ENCODE measurements at places on chromosomes 7 and 10.
A peak's percentile ranks its signal among the peaks of the same experiment; 100 is the strongest.

GRCh38 chr7:4726566-4726965 lies 44.5 kb downstream of the FOXK1 start:
- no peak for DNase-seq

DNA sequence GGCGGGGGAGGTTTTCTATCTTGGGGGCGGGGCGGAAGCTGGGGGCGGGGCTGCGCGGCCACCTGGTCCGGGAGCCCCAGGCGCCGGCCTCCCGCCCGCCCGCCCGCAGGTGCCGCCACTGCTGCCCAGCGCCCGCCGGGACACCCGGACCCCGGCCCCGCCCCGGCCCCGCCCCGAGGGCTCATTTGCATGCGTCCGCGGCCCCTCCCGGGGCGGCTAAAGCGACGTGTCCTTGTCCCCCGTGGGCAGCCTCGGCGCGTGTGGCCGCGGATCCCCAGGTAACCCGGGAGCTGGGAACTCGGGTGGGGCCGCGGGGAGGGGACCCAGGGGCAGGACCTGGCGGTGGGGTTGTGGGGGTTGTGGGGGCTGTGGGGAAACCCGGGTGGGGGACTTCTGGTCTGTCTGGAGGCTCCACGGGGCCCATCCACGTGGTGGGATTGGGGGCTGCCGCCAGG lies at the start of gene BHLHA15:
Gene BHLHA15 (plus strand): TSS at position 219 of the 455 bp plus-strand sequence. CDS start 871 bp downstream, outside the sequence.
- no peak for DNase-seq

- no peak for DNase-seq
These were observed 10.2 kb downstream of the TSPAN15 start for GRCh38 chr10:69461243-69462025.

GRCh38 chr10:71641449-71641848 lies 78.1 kb downstream of the C10orf105 start:
- DNase-seq = no peak

DNA sequence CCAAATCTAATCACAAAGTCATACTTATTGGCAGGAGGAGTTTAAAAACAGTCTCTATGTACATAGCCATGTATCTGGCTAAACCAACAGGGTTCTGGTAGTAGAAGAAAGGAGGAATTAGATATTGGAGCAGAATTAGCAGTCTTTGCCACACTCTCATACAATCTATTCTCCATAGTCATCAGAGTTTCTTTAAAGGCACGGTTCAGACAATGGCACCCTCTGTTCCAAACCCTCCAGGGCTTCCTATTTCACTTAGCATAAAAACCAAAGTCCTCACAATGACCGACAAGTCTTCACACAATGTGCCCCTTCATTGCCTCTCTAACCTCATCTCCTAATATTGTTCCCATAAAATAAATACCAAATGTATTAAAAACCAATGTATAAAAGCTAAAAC lies 12.7 kb downstream of the ZNF438 start:
- no peak for DNase-seq

GRCh38 chr10:72095195-72095594 lies 6.8 kb upstream of the SPOCK2 start:
- DNase-seq = no peak

- no peak for DNase-seq
These were observed 31.6 kb downstream of the HECW1 start for GRCh38 chr7:43143918-43144589.

DNA sequence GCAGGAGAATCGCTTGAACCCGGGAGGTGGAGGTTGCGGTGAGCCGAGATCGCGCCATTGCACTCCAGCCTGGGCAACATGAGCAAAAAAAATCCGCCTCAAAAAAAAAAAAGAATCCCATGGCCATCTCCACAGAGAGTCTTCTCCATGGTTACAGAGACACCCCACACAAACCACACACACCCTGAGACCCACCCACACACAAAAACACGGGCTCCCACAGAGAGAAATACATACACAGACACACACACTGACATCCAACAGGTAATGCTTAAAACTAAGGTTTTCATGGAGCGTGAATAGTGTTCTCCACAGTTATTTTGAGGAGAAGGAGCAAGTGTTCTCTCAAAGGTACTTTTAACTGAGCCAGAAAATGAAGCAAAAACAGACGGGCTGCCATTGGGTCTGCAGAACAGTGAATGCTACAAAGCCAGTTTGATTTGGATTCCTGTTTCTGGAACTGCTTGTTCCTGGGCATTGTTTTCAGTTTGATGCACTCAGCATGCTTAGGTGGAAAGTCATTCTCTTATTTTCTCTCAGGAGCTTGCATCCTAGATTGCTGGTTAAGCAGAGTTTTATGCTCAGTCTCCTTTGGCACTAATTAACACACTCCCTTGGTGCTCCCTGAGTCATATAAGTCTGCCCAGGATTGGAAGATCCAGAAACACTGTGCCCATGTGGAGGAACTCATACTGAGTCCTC lies 15.4 kb downstream of the AHCYL2 start:
- DNase-seq = no peak

DNA sequence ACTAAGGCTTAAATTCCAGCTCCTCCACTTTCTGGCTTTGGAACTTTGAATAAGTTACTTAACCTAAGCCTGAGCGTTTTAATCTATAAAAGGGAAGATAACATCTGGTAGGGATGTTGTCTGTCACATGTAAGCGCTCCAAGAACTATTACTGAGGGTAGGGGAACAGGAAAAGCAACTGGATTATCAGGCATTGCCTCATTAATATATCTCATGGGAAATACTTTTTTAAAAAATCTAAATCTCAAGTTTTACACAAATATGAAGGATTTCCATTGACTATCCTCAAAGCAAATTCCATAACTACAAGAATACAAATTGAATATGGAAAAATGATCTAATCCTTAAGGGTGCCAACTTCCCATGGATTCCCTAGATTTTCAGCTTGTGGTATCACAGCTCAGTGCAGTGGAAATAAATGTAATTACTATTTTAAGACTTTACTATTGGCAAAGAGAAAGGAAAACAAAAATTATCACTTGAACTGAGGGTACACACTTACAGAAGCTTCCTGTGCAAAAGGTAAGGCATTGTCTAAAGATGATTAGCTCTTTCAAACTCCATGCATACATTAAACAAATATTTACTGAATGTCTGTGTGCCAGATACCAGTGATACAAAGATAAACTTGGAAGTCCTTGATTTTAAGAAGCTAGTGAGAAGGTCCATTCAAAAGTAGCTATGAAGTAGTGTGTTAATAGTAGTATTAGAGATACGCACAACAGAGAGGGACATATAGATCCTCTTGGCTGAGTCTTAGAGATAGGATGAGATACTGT lies 38.4 kb downstream of the NT5C2 start:
- DNase-seq = peak; percentile 42

- no peak for DNase-seq
These were observed 46.3 kb downstream of the LBX1 start for GRCh38 chr10:101182936-101183335.

DNA sequence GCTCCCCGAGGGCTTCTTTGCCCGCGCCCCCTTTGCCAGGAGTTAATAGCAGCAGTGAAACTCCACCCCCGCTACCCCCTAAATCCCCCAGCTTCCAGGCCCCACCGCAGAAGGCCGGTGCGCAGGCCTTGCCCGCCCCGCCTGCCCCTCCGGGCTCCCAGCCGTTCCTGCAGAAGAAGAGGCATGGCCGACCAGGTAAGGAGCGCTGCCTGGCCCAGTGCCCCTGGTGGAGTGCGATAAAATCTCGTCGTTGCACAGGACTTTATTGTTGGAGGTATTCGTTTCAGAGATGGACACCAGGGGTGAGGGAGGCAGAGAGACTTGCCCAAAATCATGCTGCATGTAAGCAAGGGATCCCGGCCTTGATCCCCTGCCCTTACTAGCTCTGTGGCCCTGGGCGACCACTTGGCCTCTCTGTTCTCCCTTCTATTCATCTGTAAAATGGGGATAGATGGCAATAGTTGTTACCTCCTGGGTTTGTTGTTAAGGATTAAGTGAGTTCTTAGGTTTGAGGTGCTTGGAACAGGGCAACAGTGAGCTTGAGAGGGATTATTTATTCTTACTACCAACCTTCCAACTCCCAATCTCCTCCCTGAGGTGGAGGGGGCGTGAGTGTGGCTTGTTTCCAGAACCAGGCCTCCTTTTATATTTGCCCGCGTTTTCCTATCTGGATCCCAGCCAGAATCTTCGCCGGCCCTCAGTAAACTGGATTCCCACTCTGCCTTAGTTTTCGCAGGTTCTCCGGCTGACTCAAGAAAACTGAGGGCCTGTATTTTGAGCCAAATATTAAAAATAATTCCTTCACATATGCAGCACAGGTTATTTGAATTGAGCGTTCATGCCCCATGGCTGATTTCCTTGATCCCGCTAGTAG lies 78.3 kb downstream of the WIPF3 start:
- peak; percentile 44 for DNase-seq

GRCh38 chr10:64394744-64395143 lies 873.5 kb downstream of the REEP3 start:
- DNase-seq = no peak

- DNase-seq = no peak
These were observed 58.3 kb downstream of the SEMA3C start for GRCh38 chr7:80860554-80860953.

- no peak for DNase-seq
These were observed 200.5 kb downstream of the MACC1 start for GRCh38 chr7:20016669-20017068.

Data from cerebellar cortex (tissue), 1 donor.